ENCODE measurements at places on chromosomes 4 and X.

DNA sequence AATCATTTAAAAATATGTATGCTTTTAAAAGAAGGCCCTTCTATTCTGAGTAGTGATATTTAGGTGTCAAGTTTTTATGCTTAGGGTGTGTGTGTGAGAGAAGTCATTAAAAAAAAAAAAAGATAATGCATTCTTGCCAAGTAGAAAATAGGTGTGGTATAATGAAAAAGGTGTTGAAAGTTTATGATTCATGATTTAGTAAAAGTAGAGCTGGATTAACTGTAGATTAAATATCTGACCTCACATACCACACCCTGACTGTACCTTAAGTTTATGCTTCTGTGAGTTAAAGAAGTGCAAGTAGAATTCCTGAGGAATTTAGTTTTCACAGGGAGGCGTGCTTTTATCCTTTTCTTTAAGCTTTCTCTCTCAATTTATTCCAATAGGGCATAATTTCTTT is 71.1 kb downstream of the BMPR1B start:
- DNase-seq, result no peak

- no peak for DNase-seq
Measured at GRCh38 chrX:5916945-5917344, 311.7 kb downstream of the NLGN4X start.

GRCh38 chr4:68927165-68927564 is 24.4 kb downstream of the UGT2A3 start:
- no peak for DNase-seq

DNA sequence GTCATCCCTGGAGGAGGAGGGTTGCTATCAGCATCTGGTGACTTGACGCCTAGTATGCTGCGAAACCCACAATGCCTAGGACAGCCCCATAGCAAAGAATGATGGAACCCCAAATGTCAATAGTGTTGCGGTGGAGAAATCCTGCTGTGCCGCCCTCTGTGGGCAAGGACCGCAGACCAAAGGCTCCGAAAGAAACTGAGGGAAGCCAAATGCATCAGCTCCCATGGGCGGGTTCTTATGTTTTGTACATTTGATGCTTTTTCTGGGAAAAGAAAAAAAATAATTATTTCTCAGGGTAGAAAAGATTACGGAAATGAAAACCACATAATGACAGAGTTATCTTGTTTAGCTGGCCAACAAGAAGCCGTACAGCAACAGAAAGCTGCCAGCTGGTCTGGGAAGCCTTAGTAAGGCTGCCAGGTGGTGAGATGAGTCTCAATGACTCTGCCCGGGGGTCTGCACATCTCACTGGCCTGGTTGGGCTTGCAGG is 95.0 kb upstream of the TBL1X start:
- DNase-seq, result no peak

DNA sequence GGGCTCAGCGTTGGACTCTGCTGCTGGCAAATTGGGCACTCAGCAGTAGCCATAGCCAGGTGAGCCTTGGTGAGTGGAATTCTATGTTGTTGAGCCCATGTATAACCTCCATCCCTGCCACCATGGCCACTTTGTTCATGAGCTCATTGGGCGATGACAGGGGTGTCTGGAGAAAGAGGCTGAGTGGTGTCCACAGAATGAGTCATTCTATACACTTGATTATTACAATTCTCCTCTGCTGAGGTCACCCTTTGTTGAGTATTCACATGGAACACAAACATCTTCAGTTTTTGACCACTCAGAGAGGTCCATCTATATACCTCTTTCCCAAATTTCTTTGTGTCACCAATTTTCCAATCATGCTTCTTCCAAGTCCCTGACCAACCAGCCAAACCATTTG is 1341.7 kb downstream of the PCDH7 start:
- DNase-seq, result no peak

- DNase-seq, result no peak
Measured at GRCh38 chr4:53693408-53693807, 102.1 kb upstream of the LNX1 start.

DNA sequence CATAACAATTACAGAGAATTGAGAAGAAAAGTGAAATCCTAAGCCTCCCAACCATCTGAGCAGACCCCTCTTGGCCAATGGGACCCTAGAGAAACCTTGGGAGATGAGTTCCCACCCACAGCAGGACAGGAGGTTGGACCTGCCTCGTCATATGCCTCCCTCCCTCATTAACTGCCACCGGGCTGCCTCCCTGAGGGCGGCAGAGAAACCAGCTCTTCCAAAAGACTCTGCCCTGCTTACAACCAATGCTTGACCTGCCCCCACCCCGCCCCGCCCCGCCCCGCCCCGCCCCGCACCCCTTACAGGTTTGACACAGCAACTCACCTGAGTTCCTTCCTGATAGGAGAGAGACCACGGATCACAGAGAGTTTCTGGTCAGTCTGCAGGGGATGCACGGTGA is 86.1 kb downstream of the ADRA2C start:
- DNase-seq, result no peak

- DNase-seq, result no peak
Measured at GRCh38 chrX:101956556-101956955, 24.7 kb upstream of the ZMAT1 start.

- no peak for DNase-seq
Measured at GRCh38 chr4:70892086-70892769, 9.9 kb upstream of the MOB1B start.

DNA sequence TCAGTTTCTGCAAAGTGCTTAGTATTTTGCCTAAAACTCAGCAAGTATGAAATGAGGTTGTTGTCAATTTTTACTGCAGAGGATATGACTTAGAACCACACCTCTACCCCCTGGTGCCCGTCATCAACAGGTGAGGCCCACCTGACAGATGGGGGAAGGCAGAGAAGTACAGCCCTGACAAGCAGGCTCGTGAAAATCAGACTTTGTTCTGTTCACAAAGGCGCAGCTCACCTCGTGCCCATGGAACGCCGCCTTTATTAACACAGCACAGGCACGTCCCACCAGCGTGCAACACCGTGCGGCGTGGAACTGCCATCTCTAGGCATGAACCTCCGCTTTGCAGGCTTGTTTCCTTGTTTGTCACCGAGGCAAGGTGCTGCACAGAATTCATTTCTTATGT is 13.3 kb downstream of the CYP4V2 start:
- no peak for DNase-seq

GRCh38 chr4:24117975-24118374 is 228.1 kb upstream of the PPARGC1A start:
- DNase-seq, result no peak

DNA sequence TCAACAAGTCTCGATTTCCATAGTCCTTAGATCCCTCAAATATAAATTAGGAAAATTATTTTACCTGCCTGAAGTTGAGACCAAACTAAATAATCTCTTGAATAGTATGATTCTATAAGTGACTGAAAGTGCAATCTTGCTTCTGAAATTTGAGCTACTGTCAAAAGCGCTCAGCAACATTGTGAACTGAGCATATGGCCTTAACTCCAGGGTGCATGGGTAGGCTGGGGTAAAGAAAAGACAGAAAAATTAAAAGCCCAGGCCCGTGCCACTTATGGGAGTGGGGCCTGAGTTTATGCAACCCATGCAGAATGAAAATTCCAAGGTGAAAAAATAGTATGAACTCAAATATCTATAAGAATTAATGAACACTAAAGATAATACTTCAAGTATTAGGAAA is 9.8 kb downstream of the PGRMC2 start:
- DNase-seq, result no peak

DNA sequence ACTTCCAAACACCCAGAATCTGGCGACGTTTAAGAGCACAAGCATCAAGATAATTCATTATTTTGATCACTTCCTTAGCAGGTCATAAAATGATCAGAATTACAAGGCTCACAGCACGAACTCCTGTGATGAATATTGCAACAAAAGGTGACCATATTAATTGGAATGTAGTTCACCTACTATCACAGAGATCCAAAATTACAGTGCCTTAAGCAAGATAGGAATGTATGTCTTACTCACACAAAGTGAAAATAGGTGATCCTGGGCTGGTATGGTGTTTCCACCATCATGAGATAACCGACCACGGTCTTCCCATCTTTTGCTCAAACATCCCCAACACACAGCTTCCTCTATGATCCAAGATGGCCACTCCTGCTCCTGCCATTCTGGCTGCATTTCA is 131.2 kb downstream of the SCFD2 start:
- DNase-seq, result no peak

DNA sequence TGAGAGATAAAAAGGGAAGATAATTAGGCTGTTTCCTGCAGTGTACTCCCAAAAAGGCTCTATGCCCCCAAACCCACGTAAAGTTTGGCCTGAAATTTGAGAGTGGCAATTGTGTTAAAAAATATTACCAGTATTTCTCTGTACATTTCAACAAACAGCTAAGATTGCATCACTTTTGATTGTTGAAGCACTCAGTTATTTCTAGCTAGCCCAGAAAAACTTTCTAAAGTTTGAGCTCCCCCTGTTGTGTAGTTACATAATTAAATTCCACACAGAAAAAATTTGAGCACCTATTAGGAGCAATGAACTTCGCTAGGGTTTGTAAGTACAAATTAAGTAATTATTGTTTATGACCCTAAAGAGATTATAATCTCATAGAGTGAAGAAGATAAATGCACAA is 109.4 kb downstream of the DLG3 start:
- DNase-seq, result no peak

DNA sequence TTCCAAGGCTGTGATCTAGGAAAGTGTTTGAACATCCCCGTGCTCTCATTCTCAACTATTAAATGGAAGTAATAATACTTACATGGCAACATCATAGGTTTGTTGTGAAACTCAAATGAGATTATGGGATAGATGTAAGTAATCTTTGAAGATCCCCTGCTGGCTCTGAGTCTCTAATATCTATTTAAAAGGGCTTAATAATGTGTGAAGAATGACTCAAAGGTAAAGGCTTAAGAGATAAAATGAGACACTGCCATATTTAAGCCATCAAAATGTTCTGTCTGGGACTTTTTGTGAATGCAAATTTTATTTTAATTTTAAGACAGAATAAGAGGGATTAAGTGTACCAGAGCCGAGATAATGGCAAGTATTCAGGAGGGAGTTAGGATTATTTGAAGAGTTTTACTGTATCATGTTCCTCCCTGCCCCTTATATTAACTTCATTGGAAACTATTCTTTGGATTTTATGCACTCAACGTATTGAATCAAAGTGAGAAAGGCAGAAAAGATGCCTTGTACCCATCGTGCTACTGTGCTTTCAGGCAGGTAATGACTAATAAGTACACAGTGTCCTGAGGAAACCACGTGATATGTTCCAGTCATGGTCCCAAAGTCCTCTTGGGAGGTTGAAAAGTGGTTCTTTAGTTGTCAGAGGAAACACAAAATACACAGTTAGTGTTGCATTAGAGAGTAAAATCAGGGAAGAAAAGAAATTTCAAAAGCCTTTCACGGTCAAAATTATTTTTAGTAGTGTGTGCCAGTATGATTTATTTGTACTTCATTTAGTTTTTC is 192.4 kb downstream of the RBM46 start:
- no peak for DNase-seq

GRCh38 chr4:113445286-113445685 is 316.3 kb downstream of the CAMK2D start:
- no peak for DNase-seq

GRCh38 chrX:11180571-11180970 is 69.4 kb downstream of the HCCS start:
- DNase-seq, result no peak

GRCh38 chrX:2967998-2968909 is 38.1 kb upstream of the ARSH start:
- DNase-seq, result no peak

DNA sequence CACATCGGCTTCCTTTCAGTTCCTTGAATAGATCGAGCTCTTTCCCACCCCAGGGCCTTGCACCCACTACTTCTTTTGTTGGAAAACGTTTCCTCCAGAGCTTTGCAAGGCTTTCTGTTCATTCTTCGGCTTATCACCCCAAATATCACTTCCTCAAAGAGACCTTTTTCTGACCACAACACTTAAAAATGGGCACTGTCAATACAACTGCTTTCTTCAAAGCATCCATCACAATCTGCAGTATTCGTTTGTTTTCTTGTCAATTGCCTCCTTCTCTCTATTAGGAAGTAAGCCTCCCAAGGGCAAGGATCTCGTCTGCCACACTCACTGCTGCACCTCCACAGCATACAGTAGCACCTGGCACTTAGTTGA is 17.7 kb upstream of the CENPU start:
- no peak for DNase-seq

- DNase-seq, result no peak
Measured at GRCh38 chrX:10326578-10326977, 169.8 kb downstream of the CLCN4 start.

- DNase-seq, result no peak
Measured at GRCh38 chr4:48985602-48985975, 486 bp upstream of the CWH43 start.

DNA sequence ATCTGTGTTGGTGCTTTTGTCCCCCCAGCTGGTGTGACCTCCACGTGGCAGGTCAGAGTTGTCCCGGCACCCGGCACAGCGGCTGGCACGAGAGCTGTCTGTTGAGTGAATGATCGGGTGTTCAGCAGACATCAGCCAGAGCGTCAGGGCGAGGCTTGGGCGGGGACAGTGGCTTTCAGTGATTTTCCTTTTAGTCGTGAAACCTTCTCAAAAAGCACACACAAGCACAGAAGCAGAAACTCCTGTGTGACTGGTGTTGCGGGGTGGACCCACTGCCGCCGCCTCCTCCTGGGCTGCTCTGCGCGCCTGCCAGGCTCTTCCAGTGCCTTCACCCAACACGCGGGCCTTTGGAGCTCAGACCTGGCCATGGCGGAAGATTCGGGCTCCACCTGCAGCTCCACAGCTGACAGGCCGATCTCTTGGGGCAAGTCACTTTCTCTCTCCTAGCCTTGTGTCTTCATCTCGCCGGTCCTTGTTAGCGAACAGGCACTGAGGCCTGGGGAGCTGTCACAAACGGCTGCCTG is 51.4 kb upstream of the HGFAC start:
- no peak for DNase-seq

DNA sequence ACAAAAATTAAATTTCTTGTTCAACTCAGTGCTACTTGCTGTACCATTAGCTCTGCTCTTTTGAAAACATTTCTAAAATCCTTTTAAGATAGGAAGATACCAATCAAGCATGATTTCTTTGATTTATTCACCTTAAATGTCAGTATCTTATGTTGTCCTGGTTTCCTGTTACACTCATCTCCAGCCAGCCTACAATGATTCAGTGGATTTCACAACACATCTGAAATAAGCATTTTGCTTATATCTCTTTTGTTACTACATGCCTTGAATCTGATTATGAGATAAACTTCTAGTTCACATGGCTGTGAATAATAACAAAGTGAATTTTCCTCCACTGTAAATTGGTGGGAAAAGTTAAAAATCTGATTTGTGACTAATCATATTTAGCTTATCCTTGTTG is 112.5 kb upstream of the BMP3 start:
- no peak for DNase-seq

DNA sequence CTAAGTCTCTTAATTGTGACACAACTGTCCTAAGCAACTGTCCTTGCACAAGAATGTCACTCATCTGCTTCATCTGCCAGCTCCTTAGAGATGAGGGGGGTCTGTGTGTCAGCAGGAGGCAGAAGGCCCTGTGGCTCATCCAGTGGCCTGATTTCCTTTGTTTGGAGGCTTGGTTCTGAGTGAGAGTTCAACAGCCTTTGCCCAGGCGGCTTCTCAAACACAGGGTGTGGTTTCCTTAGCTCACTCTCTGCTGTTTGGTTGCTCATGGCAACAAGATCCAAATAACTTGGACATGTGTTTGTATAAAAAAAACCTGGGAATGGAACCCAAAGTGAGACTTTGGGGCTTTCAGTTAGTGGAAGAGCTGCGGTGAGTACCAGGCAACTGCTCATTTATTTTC is 46.6 kb downstream of the MAP7D3 start:
- no peak for DNase-seq

Data from GM12864 (cell line).